H1 (cell line): ENCODE measurements at places on chromosomes 11 and 22. TPM values are rescaled to one million over a fixed set of nuclear protein-coding genes. Genes with fewer than 3 reads are reported as not detected.
A peak's percentile ranks its signal among the peaks of the same experiment; 100 is the strongest.

Gene P2RY2
- 1.5 and 2.6 TPM in 2 replicates for polyA plus RNA-seq

Gene UBE4A
- polyA plus RNA-seq = 7.9 and 11.3 TPM in 2 replicates

Gene MUC5AC
- polyA plus RNA-seq = not detected in 2 replicates

Gene LGR4
- polyA plus RNA-seq = 21.9 and 26.6 TPM in 2 replicates

Gene TRIM66
- polyA plus RNA-seq = 3.5 and 4.4 TPM in 2 replicates

Gene POU2AF3
- 4.7 and 5.7 TPM in 2 replicates for polyA plus RNA-seq

Gene SLC22A9
- not detected in 2 replicates for polyA plus RNA-seq

Gene CDPF1
- 13.7 and 15.4 TPM in 2 replicates for polyA plus RNA-seq

Gene TTC28
- 2.6 and 6.5 TPM in 2 replicates for polyA plus RNA-seq

Gene CREB3L1
- 4.1 and 6.5 TPM in 2 replicates for polyA plus RNA-seq

Gene MB
- polyA plus RNA-seq = 1.5 and 1.7 TPM in 2 replicates

GRCh38 chr11:109658190-109658589, 236.2 kb downstream of the C11orf87 start:
- no peaks in the 10 kb centered on the region for H3K36me3 ChIP-seq
- no peaks in the 10 kb centered on the region for H3K27me3 ChIP-seq
- no peaks in the 10 kb centered on the region for H3K4me1 ChIP-seq

DNA sequence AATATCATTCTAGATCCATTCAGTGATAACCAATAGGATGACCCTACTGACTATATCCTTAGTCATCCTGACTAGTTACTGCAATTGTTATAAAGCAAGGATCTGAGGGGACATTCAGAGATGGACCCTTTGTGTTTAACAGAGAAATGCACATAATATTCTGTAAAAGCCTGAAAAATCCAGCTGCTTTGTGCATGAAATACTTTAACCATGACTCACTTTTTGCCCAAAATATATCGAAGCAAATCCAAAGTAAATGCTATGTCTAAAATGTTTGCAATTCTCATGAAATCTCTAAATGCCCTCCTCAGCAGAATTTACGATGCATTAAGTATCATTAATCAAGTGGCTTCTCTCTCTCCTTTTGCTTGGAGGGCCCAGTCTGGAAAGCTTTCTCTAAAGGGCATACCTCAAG, 178.8 kb upstream of the MTMR2 start:
- H3K27me3 ChIP-seq = no peaks in the 10 kb centered on the region
- H3K27ac ChIP-seq = no peak overlapping the region
- DNase-seq = no peak
- H3K36me3 ChIP-seq = no peaks in the 10 kb centered on the region
- no peaks in the 10 kb centered on the region; the same call in none of the 2 replicates for H3K4me1 ChIP-seq

GRCh38 chr11:6390718-6391469, 620 bp downstream of the SMPD1 start:
- DNase-seq = no peak
- peak overlapping the region; percentile 51 for H3K4me3 ChIP-seq
- peaks cover 8% of the 10 kb centered on the region for H3K27me3 ChIP-seq
- H3K36me3 ChIP-seq = no peaks in the 10 kb centered on the region
- H3K27ac ChIP-seq = no peak overlapping the region

DNA sequence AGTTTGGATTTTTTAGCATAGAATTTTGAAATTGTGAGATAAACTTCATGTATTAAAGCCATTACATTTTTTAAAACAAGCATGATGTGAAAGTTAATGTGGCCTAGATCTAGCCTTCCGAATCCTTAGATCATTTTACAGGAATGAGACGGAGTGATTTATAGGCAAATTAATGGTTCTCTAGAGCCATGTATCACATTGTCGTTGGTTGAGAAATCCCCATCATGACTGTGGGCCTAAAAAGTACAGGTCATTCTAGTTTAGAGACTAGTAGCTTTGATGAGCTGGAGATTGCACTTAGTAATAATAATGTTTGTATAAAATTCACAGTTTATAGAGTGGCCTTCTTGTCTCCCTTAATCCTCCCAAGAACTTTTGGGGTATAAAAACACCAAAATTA, 7.1 kb downstream of the EWSR1 start:
- no peak for DNase-seq
- no peak overlapping the region for H3K27ac ChIP-seq
- peaks cover 1% of the 10 kb centered on the region for H3K4me1 ChIP-seq
- no peak overlapping the region for H3K4me3 ChIP-seq
- peaks cover 55% of the 10 kb centered on the region for H3K36me3 ChIP-seq

GRCh38 chr11:125470355-125470754, 25.7 kb downstream of the FEZ1 start:
- no peak overlapping the region for H3K4me3 ChIP-seq
- peaks cover 2% of the 10 kb centered on the region for H3K4me1 ChIP-seq
- no peak for DNase-seq
- H3K27me3 ChIP-seq = no peaks in the 10 kb centered on the region
- H3K36me3 ChIP-seq = no peaks in the 10 kb centered on the region
- no peak overlapping the region for H3K27ac ChIP-seq

- peaks cover 2% of the 10 kb centered on the region for H3K4me1 ChIP-seq
- H3K4me3 ChIP-seq = no peak overlapping the region
- H3K27me3 ChIP-seq = no peaks in the 10 kb centered on the region
- DNase-seq = no peak
These were observed 26.9 kb downstream of the APOBEC3H start for GRCh38 chr22:39123751-39124581.

DNA sequence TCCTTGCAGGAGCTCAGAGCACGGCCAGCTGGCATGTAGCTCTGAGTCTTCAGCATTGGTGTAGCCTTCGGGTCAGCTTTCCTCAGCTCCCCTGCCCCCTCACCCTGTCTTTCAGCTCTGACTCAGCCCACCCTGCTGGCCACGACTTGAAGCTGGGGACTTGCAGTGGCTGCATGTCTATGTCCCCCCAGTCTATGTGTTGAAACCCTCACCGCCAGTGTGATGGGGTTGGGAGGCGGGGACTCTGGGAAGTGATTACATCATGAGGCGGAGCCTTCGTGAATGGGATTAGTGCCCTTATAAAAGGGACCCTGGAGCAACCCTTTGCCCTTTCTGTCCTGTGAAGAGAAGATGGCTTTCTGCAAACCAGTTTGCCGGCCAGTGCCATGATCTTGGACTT, 111.1 kb downstream of the CTTN start:
- H3K4me1 ChIP-seq = no peaks in the 10 kb centered on the region; the same call in 1 of the 2 replicates
- no peaks in the 10 kb centered on the region for H3K27me3 ChIP-seq
- DNase-seq = no peak
- no peak overlapping the region for H3K27ac ChIP-seq

DNA sequence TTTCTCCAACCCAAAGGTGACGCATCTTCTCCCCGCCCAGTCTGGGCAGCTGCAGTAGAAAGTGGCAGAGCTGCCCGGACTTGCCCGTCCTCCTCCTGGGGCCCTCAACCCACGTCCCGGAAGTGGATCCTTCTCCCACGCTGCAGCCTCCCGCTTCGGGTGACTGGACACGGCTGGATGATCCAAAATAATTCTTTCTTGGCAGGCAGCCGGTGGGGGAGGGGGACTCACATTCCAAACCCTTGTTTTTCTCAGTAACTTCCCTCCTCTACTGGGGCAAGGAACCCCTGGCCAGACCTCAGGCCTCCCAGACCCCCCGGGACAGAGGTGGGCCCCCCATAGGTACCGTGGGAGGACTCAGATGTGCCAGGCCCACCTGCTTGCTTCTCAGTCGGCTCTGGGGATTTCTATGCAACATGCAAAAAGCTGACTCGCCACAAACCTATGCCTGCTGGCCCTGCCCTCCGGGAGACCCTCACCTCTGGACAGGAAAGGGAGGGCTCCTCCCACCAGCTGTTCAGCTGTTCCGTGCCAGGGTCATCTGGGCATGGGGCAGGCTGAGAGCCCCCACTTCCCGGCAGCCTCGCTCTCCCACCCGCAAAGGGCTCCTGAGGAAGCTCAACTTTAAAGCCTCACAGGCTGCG, 1.4 kb downstream of the PLXNB2 start:
- H3K27ac ChIP-seq = no peak overlapping the region
- peaks cover 12% of the 10 kb centered on the region for H3K4me1 ChIP-seq
- peak overlapping the region; percentile 68 for H3K4me3 ChIP-seq
- no peaks in the 10 kb centered on the region for H3K27me3 ChIP-seq
- H3K36me3 ChIP-seq = no peaks in the 10 kb centered on the region

- DNase-seq = no peak
- peaks cover 4% of the 10 kb centered on the region; the same call in 1 of the 2 replicates for H3K36me3 ChIP-seq
- H3K4me1 ChIP-seq = no peaks in the 10 kb centered on the region
- H3K4me3 ChIP-seq = no peak overlapping the region
These were observed 32.1 kb downstream of the UQCR10 start for GRCh38 chr22:29799217-29799680.

- H3K27me3 ChIP-seq = no peaks in the 10 kb centered on the region
- no peaks in the 10 kb centered on the region for H3K4me1 ChIP-seq
- H3K36me3 ChIP-seq = no peaks in the 10 kb centered on the region
- no peak for DNase-seq
- no peak overlapping the region for H3K4me3 ChIP-seq
These were observed 28.4 kb downstream of the ARHGAP32 start for GRCh38 chr11:129163714-129164164.

- H3K4me1 ChIP-seq = no peaks in the 10 kb centered on the region
- H3K27ac ChIP-seq = no peak overlapping the region
- no peak for DNase-seq
- H3K36me3 ChIP-seq = no peaks in the 10 kb centered on the region
- H3K4me3 ChIP-seq = no peak overlapping the region
- H3K27me3 ChIP-seq = no peaks in the 10 kb centered on the region
These were observed 6.5 kb downstream of the OR52M1 start for GRCh38 chr11:4551346-4551979.

GRCh38 chr22:50134481-50134880, 36.0 kb upstream of the PANX2 start:
- no peak for DNase-seq
- H3K4me3 ChIP-seq = no peak overlapping the region
- H3K4me1 ChIP-seq = no peaks in the 10 kb centered on the region
- no peaks in the 10 kb centered on the region for H3K27me3 ChIP-seq

DNA sequence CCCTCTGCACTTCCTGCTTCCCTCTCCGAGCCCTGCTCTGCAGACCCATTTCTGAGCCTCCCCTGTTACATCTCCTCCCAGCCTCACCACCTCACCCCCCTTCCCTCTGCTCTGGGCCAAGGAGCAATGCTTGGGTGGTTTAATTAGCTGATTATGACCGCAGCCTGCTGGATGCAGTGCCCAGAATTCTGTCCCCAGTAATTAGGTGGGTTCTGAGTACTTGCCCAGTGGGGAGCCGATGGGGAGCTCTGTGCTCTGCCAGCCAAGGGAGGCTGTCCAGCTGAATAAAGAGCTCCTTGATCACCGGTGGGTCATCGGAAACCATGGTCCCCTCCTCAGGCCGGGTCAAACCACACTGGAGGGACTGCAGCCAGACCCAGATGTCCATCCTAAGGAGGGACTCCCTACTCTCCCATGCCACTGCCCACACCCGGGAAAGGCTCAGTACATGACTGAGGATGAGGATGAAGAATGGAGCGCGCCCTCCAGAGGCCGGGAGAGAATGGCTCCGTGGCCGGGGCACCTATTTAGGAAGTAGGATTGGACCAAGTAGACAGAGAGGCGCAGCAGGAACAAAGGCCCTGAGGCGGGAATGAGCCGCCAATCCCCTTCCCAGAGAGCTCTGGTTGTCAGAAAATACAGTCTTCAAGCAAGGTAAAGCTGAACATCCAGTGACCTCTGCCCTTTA, 9.1 kb downstream of the ARRB1 start:
- H3K27me3 ChIP-seq = no peaks in the 10 kb centered on the region
- no peak overlapping the region for H3K27ac ChIP-seq
- H3K36me3 ChIP-seq = no peaks in the 10 kb centered on the region
- H3K4me3 ChIP-seq = no peak overlapping the region
- DNase-seq = no peak
- H3K4me1 ChIP-seq = peaks cover 17% of the 10 kb centered on the region

- peak overlapping the region; percentile 77; the same call in 1 of the 2 replicates for H3K27ac ChIP-seq
- DNase-seq = no peak
- no peaks in the 10 kb centered on the region for H3K27me3 ChIP-seq
- no peak overlapping the region for H3K4me3 ChIP-seq
- no peaks in the 10 kb centered on the region for H3K36me3 ChIP-seq
These were observed 33.6 kb upstream of the PARVG start for GRCh38 chr22:44147008-44147645.

DNA sequence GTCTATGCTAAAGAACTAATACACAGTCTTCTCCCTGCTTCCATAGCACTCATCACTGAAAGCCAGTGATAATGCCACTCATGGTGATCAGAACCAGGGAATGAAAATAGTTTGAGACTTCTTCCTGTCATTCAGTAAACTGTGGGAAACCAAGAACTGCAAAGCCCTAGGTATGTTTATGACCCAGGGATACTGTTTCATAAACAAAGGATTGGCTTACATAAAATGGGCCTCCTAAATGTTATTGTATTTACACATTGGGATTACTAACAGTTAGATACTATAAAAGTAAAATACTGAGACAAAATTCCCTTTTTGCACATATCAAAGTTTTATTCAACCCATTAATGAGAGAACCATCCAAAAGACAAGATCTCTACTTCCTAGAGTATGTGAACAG, 21.3 kb upstream of the CWF19L2 start:
- DNase-seq = no peak
- H3K27ac ChIP-seq = no peak overlapping the region
- H3K4me3 ChIP-seq = no peak overlapping the region
- no peaks in the 10 kb centered on the region for H3K36me3 ChIP-seq
- H3K4me1 ChIP-seq = no peaks in the 10 kb centered on the region
- H3K27me3 ChIP-seq = no peaks in the 10 kb centered on the region

DNA sequence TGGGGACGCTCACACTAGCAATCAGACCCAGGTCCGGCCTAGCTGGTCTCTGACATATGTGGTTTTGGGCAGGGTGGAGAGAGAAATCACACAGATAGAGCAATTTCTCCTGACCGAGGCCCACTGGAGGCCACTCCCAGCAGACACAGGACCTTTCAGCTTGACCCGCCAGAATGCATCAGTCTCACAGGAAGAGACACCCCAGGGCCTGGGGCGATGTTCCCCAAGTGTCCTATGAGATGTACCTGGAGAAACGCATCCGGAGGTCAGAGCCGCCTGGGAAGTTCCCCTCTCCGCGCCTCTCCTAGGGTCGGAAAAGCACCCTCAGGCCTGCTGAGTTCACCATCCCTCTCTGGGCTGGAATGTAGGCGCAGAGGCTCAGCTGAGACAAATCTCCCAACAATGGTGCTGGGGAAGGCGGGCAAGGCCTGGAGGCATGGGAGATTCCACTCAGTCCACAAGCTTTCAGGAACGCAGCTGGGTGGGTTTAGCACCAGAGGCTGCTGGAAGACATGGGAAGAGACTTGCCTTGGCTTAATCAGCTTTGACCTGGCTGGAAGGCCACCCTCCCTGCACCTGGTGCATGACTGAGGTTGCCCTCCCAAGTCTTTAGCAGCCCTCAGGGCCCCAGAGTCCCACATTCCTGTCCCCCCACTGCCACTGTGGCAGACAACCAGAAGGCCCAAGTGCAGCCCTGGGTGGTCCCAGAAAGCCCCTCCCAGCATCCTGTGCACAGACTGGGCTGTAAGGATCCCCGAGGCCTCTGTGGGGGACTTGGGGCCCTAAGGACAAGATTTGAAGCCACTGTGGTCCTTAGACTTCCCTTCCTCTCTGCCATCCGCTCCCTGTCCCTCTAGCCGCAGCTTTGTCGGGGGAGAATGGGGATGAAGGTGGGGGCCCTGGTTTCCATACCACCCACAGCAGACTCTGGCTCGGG, 57.5 kb downstream of the RTL6 start:
- no peaks in the 10 kb centered on the region for H3K27me3 ChIP-seq
- no peak for DNase-seq
- no peaks in the 10 kb centered on the region for H3K36me3 ChIP-seq

GRCh38 chr11:105734426-105734825, 124.6 kb downstream of the GRIA4 start:
- no peaks in the 10 kb centered on the region for H3K27me3 ChIP-seq
- no peaks in the 10 kb centered on the region for H3K4me1 ChIP-seq
- no peak for DNase-seq
- no peak overlapping the region for H3K27ac ChIP-seq
